ENCODE measurements at places on chromosomes 13 and 19.

DNA sequence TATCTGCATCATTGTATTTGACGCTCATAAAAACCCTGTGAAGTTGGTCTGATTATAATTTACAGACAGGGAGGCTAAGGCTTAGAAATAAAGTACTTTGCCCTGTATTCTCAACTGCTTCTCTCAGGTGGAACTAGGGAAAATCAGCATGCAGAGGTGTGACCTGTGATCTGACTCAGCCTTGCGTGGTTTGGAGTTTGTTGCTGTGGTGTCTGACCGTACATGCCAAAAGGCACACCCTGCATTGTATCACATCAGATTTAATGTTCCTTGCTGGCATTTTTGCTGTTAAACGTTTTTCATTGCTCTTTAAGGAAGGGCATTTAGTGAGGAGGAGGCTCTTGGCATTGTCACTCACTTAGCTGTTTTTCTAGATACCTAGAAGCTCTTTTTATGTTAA, 58.8 kb upstream of the C1QTNF9B start:
- no peak for DNase-seq

DNA sequence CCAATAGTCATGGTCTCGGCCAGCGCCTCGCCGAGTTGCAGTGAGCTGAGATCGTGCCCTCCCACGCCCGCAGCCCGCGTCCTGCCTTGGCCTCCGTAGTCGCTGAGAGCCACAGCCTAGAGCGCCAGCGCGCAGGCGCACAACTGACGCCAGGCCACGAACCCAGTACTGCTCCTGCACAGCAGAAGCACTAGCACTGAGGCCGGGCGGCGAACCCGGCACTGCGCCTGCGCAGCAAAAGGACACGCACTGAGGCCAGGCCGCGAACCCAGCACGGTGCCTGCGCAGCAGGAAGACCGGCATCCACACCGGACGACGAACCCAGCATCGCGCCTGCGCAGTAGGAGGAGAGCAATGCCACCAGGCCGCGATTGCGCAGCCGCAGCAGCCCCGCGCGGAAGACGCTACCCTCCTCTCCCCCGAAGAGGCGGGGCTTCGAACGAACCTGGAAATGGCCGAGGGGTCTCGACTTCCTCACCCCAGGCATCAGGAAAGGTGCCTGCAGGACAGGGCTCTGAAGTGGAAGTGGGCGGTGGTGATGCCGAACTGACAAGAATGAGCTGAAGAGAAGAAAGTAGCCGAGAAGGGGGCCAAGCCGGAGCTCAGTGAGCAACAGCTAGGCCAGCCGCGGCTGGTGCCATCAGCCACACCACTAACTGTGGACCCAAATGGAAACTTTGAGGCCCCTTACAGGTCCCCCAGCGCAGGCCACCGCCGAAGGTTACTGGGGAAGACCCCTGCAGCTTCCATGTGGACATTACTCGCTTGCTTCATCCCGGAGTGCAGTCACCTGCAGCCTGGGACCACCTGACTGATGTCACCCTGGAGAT, 7.5 kb downstream of the F10 start:
- DNase-seq: no peak

DNA sequence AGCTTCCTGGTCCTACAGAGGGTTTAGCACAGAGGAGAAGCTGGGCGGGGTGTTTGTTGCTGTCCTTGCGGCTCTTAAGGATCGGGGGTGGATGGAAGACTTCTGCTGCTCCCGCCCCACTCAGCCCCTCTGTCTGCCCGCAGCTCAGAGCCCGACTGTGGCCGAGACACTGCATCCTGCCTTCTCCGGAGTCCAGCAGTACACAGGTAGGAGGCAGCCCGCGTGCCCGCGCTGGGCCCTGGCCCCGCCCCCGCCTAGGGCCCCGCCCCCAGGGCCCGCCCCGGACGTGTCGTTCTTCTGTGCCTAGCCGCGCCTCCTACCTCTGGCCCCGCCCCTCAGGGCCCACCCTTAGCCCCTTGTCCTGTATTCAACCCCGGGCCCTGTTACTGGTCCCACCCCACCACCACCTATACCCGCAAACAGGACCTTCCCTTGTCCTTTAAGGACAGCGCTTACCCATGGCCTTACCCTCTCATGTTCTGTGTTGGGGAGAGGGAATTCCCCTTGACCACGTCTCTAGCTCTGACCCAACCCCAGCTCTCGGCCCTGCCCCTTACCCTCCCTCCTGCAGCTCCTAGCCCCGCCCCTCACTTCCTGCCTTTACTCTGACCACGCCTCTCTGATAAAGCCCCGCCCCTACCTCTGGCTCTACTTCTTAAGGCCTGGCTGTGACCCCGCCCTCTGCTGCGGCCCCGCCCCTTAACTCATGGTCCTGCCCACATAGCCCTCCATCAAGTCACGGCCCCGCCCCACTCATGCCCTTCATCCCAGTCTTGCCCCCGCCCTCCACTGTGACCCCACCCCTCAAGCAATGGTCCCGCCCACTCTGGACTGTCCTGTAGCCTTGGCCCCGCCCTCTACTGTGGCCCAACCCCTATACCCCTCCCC, 60.5 kb downstream of the CELF5 start:
- DNase-seq: no peak

- DNase-seq: no peak
These were observed 800.2 kb upstream of the MIR17HG start for GRCh38 chr13:90547272-90547790.

GRCh38 chr19:17401628-17402027, 3.8 kb downstream of the BST2 start:
- DNase-seq: no peak

DNA sequence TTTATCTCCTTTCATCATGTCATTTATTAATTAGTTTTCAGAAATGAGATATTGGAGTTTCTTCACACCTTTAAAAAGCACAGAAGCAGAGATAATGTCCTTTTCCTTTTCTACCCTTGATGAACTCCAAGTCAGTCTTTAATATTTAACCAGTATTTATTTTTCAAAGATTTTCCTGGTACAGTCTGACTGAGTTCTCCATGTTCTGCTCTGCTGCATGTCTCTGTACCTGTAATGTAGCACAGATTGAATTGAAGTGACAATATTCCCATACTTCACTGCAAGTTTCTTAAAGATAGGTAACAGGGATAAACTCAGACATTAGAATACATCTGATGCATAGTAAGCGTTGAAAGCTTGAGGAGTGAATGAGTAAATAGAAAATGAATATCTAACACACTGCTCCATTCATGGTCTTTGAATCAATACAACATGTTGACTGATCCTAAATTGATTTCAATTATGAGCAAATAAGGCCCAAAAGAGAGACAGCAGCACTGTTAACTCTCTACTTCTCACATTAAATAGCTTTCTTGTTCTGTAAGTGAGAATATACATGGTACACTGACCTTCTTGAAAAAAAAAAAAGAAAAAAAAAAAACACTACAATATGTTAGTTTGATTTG, 1323.6 kb upstream of the PRR20A start:
- DNase-seq: no peak

DNA sequence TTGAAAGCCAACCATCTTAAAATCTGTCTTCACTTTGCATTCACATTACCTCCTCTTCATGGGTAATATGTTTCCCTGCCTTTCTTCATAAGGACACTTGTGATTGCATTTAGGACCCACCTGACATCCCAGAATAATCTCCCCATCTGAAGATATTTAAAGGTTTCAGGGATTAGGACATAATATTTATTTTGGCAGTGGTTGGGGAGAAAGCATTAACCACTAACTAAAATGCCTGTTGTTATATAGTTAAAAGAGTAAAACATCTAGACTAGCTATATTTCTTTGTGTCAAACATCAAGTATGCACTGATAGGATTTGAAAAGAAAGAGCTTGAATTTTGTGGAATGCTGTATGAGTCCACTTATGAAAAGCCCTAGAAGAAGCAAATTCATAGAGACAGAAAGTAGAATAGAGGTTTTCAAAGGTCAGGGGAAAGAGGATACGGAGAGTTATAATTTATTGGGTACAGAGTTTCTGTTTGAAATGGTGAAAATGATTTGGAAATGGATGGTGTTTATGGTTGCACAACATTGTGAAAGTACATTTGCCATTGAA, 457.7 kb upstream of the SPRY2 start:
- no peak for DNase-seq

DNA sequence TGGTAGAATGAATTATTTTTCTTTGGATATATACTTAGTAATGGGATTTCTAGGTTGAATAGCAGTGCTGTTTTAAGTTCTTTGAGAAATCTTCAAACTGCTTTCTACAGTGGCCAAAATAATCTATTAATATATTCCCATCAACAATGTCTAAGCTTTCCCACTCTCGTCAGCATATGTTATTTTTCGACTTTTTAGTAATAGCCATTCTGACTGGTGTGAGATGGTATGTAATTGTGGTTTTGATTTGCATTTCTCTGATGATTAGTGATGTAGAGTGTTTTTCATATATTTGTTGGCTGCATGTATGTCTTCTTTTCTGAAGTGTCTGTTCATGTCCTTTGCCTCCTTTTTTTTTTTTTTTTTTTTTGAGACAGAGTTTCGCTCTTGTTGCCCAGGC, 90.2 kb upstream of the CSNK1A1L start:
- no peak for DNase-seq

DNA sequence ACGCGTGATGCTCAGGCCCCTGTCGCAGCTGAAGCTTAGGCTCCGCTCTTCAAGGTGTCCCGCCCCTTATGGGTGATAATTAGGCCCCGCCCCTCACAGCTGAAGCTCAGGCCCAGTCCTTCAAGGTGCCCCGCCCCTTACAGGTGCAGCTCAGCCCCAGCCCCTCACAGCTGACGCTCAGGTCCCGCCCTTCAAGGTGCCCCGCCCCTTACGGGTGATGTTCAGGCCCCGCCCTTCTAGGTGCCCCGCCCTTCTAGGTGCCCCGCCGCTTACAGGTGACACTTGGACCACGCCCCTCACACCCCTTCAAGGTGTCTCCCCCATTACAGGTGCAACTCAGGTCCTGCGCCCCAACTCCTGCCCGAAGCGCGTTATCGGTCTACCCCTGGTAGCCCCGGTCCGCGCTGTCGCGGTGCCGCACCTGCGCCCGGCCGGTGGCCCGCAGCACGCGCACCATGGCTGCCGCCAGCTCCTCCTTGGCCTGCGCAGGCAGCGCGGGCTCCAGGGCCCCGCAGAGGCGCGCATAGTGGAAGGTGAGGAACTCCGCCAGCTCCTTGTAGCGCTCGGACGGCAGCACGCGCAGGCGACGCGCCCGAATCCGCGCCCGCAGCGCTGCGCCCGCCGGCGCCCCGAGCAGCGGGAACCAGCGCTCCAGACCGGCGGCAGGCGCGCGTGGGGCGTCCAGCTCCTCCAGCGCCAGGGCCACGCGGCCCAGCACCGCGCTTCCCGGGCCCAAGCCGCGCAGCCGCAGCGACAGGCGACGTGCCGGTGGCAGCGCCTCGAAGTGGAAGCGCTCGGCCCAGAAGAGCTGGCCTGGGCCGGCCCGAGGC, 7.3 kb downstream of the RASAL3 start:
- DNase-seq: no peak

DNA sequence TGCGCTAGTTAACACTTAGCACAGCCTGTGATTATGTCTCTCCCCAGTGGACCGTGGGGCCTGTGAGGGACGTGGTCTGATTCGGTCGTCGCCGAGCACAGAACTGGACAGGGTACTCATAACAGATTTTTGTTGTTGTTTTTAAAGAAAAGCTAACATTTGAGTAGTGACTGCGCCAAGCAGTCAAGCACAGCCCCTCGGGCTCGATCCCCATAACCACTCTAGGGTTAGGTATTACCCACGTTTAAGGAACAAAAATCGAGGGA, 805 bp upstream of the PTOV1 start:
- no peak for DNase-seq

GRCh38 chr19:3188627-3189596, 3.2 kb downstream of the NCLN start:
- DNase-seq: no peak

GRCh38 chr13:47126432-47126831, 229.6 kb upstream of the HTR2A start:
- DNase-seq: no peak

- no peak for DNase-seq
These were observed 1.8 kb downstream of the HMGB1 start for GRCh38 chr13:30463787-30464495.

DNA sequence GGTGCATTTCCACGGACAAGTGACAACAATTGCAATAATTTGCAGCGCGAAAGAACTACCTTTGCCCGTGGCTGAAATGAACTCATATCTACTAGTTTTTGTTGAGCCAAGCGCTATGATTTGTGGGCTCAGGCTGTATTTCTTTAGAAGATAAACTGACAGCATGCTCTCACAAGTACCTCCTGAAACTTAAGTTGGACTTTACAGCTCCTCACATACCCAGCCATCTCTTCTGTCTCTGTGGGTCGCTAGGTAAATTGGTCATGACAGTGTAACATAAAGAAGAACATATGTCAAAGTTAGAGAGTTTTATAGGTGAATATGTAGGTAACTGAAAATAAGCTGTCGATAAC, 839 bp downstream of the COG6 start:
- DNase-seq: no peak

- DNase-seq: peak; percentile 24
These were observed 21.4 kb downstream of the LCP1 start for GRCh38 chr13:46160471-46161066.

DNA sequence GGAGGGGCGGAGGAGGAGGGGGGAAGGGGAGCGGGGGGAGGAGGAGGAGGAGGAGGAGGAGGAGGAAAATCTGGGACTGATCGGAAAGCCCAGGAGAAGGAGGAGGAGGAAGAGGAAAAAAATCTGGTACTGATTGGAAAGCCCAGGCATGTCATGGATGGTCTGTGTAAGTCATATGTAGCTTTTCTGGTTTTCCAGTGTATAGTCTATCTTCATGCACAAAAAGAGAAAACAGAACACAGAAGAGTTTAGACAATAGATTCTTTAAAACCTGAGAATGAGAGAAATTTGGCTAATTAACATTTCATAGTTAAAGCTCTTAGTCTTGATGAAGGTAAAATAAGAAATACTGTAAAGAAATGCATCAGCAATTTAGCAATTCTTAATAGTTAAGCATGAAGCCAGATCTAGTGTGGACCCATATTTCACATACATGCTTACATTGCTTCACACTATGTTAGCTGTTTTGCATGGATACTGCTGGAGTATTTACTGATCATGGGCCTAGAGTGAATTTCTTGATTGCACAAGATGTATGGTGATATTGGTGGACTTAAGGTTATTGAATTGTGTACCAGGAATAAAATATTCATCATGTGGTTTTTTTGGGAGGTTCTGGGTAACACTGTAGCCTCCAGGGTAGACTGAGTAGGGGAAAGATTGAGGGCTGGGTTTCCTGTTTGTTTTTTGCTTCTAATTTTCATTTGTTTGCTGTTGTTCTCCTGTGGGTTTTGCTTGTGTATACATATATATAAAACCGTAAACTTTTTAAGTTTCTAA, 41.4 kb downstream of the SUCLA2 start:
- no peak for DNase-seq

GRCh38 chr19:10143681-10144080, 24.0 kb upstream of the EIF3G start:
- no peak for DNase-seq

Data from non-pigmented ciliary epithelial cell (primary cell).